GM04503 (cell line): ENCODE measurements at places on chromosomes 12 and 14.

DNA sequence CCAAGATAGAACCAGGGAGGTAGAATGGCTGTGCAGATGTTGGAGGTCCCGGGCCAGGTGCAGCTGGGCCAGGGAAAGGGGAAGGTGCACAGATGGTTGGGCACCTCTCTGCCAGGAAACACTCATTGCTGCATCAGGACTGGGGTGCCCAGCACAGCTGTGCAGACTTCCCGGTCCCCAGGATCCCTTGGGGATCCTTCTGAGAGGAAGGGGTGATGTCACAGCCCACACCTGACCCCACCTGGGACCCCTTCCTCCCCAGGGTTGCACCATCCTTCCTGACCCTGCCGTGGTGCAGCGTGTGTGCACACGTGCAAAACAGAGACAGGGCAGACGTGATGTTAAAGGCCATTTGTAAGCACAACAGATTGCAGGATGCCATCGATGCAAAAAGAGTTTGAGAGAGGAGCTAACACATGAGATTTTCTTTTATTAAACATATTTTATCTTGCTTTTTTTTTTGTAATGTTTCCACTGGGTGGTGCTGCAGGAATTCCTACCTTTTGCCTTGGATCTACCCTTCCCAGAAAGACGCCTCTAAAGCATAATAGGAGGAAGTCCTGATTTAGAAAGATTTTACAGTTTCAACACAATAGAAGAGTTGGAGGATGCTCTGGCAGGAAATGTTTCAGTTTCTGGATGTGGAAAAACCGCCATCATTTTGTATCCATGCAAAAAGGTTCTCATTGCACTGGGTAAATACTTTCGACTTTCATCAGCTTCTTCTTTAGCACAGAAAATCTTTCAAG, 14.8 kb downstream of the ELK3 start:
- no peak for DNase-seq

- DNase-seq, result no peak
These were observed 142.8 kb downstream of the TTC8 start for GRCh38 chr14:88967299-88967698.

DNA sequence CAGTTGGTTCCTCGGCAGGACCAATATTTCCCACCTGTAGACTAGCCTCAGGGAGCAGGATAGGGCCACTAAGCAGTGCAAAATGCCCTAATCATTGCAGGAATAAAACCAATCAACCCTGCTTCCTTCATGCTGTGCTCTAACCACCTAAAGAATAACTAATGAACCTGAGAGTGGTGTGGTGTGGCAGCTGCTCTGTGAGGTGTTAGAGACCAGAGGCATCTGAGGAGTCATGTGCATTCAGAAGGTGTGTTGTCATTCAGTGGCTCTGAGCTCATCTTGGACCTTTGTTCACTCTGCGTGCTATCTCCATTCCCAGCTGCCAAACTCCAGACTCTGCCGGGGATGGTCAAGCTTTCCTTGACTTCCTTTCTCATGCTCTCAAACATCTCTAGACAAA, 136.7 kb upstream of the EGLN3 start:
- no peak for DNase-seq

DNA sequence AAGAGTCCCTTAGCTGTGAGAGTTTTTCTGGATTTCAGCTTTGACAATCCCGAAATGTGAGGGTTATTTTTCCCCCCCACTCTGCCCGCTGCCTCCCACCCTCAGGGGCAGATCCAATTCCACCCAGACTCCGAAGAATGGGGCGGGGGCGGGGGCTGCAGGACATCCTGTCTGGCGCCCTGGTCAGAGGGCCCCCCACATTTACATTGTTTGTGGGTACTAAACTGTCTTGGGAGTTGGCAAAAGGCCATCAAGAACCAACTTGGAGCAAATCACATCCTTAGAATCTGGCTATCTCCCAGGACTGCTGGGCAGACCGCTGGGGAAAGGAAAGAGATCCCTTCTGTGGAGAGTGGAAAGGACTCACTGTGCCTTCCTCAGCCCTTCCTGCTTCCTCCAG, 2.4 kb downstream of the EMP1 start:
- no peak for DNase-seq

DNA sequence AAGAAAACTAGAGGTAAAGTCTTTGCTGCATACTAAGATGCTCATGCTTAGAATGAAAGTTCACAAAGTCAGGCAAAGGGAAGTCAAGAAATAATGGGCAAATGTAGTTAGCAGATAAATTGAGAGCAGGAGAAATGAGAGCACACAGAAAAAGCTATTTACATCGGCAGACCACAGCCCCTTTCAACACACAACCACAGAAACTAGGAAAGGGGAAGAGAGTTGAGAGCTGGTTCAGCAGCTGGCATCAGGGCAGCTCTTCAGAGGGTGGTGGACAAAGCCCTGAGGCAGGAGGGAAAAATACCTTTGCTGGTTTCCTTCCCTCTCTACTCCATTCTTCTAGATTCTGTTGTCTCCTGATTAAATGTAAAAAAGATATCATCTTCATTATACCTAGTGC, 95.4 kb upstream of the ANO4 start:
- no peak for DNase-seq
